ENCODE measurements at places on chromosomes 3 and 15.

GRCh38 chr15:70835415-70835814 lies 18.5 kb downstream of the LARP6 start:
- DNase-seq = no peak

GRCh38 chr3:72768006-72768441 lies 80.2 kb downstream of the SHQ1 start:
- no peak for DNase-seq

DNA sequence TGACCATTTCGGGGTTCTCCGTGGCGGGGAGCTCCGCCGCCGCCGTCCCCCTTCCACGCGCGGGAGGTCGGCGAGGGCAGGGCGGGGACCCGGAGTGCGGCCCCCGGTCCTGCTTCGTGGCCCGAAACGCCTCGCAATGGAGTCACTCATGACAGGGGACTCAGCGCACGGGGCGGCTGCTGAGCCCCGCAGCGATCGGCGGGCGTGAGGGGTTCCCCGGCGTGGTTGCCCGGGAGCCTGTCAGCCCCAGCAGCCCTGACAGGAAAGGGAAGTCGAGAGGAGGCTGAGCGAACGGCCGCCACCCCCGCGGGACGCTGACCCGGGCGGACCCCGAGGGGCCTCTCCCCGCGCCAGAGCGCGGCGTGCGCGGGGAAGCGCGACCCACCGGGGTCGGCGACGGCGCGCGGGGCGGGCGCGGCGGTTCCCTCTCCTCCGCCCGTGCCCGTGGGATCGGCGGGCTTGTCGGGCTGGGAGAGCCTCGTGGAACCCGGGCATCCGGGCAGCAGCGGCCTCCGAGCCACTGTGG lies 564 bp upstream of the PIGZ start:
- peak; percentile 27 for DNase-seq

DNA sequence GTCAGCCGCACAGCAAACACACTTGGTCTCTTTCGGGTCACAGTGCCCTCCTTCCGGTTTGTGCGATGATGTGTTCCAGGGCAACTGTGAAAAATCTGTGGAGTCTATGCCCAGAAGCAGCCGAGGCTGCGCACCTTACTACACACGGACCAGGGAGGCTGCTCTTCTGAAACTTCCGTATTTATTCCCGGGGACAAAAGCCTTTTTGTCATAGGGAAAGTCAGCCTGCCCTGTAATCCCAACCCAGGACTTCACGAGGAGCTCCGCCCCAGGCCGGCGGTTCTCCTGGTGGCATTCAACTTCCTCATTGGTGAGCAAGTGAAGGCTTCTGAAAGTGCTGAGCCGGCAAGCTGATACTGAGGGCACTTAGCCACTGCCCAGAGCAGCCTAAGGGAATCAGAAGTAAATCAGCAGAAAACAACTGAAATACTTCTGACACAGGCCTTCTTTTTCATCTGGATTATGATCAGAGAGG lies 126.5 kb downstream of the FMN1 start:
- DNase-seq = peak; percentile 40

GRCh38 chr15:50774450-50774849 lies 8.9 kb upstream of the SPPL2A start:
- DNase-seq = no peak

- no peak for DNase-seq
These were observed 32.2 kb upstream of the FAM174B start for GRCh38 chr15:92687746-92688145.

All from NCI-H774 (cell line).